Choroid plexus epithelial cell (primary cell): ENCODE measurements at places on chromosomes 3 and 15.

- no peak for DNase-seq
These were observed 8.1 kb upstream of the DNASE1L3 start for GRCh38 chr3:58218904-58219303.

DNA sequence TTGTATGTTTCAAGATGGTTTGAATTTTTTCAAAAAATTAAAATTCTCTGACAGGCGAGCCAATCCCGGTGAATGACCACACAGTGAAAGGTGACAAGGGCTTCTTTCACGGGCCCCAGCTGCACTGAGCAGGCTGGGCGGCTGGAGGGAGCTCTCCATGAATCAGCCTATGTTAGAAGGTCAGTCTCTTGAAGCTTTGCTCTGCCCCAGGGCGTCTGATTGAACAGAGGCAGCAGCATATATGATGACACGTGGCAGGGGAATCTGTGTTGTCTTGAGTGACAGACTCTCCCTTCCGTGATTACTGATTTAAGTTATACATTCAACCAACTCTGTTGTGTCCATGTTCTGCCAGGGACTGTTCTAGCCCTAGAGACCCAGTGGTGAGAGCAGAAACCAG lies 51.5 kb downstream of the ISG20 start:
- no peak for DNase-seq

- DNase-seq = no peak
These were observed 52.2 kb downstream of the SATB1 start for GRCh38 chr3:18372786-18373405.

DNA sequence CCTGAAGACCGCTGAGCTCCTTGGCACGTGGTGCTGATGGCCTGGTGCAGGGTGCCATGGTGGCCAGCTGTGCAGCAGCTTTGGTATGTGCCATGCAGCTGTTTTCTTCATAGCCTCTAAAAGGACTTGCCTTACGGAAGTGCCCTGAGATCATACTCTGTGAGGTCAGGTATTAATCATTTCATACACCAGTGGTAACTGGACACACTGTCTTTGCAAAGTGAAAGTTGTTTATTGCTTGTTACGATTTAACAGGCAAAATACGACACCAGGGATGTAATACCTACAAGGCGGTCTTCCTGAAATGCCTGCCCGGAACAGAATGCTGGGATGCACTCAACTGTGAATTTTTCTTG lies 184.6 kb downstream of the ATP10A start:
- DNase-seq = no peak

DNA sequence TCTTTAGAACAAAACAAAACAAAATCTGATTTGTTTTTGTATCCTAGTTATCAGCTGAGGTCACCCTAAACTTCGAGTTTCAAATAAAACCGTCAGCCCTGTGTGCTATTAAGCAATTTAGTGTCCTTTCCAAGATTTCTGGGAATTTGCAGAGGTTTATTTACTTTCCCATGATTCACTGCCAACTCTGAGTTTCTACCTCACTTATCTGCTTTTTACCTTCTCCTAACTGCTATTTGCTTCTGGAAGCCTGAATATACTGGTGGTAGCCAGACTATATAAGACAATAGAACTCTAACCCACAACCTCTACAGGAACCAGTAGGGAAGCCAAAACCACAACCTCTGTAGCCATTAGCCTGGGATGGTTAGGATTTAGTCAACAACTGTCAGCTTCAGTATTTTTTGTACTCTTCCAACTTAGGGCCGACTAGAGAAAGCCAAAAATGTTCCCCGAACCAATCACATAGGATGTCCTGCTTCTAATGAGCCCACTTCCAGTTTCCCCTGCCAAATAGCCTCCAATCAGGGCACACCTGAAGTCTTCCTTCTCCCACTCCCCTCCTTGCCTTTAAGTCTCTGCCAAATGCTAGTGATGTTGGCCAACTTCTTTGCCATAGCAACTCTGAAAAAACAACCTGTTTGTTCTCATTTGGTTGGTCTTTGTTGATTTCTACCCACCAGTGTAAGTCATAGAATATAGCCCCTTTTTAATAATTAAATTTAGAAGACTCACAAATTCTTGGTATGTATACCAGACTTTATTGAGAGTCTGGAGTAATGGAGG lies 273.1 kb downstream of the ULK4 start:
- peak; percentile 87 for DNase-seq

DNA sequence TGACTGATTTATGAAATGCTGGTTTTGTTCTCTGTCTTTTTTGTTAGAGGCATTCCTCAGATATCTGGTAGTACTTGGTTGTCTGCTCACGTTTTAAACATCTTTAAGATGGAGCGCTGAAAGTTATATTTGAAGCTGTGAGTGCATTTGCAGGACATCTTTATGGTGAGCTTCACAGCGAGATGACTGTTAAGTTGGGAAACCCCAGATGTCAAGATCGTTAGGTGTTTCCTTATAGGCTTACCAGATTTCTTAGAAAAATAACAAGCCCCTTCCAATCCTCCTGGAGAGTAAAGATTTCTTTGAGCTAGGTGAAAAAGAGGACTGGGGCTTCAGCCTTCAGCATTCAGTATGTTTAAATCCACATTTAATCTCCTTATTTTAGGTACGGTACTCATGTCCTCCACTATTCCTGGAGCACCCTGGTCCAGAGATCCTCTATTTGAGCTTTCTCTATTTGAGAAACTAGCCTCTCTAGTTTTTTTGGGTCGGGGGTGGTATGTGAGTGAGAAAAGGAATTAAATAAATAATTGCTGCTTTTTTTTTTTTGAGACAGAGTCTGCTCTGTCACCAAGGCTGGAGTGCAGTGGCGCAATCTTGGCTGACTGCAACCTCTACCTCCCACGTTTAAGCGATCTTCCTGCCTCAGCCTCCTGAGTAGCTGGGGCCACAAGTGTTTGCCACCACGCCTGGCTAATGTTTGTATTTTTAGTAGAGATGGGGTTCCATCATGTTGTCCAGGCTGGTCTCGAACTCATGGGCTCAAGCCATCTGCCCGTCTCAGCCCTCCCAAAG lies 72.3 kb downstream of the ZNF609 start:
- DNase-seq = no peak

DNA sequence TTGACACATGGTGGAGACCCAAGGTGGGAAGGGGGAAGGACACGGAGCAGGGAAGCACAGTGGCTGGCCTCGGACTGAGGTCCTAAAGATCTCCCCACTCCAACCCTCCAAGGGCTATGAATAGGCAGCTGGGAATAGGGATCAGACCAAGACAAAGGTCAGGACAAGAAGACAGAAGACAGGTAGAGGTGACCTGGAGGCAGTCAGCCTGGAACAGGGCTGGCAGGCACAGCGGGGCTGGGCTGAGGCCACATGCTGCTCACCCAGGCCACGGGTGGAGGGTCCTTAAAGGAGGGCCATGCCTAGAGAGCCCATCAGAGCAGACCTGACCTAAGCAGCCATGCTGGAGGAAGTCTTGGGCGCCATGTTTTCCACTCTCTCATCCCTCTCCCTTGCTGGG lies 2.7 kb upstream of the PLA2G4D start:
- DNase-seq = no peak

DNA sequence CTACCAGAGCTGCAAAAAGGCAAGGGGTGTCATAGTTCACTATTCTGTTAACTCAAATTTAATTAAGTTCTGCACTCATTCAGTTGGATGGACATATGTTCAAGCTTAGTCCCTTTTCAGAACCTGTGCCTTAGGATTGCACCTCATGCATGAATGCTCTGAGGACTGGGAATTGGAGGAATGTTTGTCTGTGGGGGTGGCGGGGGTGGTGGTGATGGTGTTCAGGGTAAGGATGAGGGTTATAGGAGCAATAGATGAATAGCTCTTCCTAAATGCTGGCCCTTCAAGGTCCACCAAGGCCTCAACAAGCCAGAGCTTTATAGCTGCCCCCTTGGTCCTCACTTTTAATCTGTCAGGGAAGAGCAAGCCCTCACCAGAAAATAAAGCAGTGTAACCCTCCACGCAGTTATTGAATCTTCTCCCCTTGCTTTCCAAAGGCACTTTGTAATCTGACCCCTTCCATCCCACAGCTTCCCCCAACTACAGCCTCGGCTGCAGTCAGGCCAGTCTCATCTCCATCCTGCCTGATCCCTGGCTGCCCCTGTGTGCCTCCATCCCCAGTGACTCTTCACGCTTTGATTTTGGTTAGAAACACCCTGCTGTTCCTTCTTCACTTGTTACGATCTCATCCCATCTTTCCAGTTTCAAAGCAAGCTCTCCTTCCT lies 221.6 kb upstream of the LMCD1 start:
- no peak for DNase-seq

DNA sequence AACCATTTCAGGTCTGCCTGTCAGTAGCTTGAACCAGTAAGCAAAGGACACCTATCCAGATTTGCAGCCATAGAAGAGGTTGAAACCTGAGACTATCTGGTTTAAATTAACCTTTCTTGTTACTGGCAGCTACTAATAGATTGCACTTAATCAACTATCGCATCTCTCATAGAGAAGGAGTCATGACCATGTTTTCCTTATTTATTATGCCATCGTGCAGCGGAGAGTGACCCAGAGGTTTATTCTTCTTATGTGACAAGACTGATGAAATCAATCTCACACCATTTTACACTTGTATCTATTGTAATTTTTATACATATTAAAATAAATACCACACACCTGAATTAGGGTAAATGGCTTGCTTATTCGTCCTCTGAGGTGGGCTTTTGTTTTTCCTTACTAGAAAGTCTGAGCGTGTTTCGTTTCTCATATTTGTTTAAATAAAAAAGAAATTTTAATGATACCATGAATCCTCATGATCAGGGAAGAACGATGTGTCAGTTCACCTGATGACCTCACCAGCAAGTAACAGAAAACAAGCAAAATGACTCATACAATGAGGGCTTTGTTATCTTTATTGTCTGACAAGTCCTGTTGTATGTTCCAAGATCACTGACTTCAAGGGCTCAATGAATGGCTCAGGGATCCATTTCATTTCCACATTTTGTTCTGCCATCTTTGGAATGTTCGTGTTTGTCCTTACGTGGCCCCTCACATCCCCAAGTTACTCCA lies 379.5 kb upstream of the DPH6 start:
- DNase-seq = peak; percentile 6

GRCh38 chr3:125166599-125167136 lies 45.9 kb downstream of the SLC12A8 start:
- no peak for DNase-seq

GRCh38 chr3:55455915-55456314 lies 31.2 kb downstream of the WNT5A start:
- no peak for DNase-seq

- no peak for DNase-seq
These were observed 133.5 kb upstream of the TBL1XR1 start for GRCh38 chr3:177330779-177331178.

- no peak for DNase-seq
These were observed 67.8 kb upstream of the ATP13A3 start for GRCh38 chr3:194554473-194555123.

- no peak for DNase-seq
These were observed 30.9 kb downstream of the TFG start for GRCh38 chr3:100740207-100740606.

GRCh38 chr3:16373341-16373946 lies 108.4 kb downstream of the OXNAD1 start:
- DNase-seq = no peak

GRCh38 chr3:144816323-144816722 lies 844.7 kb downstream of the DIPK2A start:
- no peak for DNase-seq

DNA sequence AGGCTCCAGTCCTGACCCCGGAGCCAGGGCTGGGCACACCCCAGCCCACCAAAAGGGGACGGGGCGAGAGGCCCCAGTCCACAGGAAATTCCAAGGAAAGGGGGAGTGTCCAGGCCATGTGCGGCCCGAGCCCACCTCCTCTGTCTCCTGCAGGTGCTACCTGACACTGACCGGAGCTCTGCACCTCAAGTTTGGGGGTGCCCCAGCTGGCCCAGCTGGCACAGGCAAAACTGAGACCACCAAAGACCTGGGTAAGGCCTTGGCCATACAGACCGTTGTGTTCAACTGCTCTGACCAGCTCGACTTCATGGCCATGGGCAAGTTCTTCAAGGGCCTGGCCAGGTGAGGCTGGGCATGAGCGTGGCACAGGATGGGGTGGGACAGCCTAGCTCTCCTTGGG lies 44.9 kb downstream of the DNAH1 start:
- DNase-seq = no peak

DNA sequence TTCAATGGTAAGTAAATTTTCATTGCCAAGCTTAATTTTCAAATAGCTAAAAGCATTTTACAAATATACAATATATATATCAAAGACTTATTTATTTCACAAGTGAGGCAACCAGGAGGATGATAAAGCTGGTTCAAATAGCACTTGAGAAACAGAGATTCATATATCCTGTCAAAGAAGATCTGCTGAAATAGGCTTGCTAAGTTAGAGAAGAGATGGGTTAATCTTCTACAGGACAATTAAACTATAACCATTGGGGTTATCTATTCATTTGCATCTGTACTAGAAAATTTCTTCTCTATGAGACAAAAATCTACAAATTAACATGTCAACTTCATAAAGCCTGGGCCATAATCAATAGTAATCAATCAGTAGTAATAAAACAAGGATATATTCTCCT lies 637.7 kb upstream of the UBE2E2 start:
- no peak for DNase-seq

GRCh38 chr3:175340338-175341015 lies 481.3 kb downstream of the NAALADL2 start:
- no peak for DNase-seq

- DNase-seq = no peak
These were observed 396.0 kb upstream of the MCTP2 start for GRCh38 chr15:93835344-93835743.

DNA sequence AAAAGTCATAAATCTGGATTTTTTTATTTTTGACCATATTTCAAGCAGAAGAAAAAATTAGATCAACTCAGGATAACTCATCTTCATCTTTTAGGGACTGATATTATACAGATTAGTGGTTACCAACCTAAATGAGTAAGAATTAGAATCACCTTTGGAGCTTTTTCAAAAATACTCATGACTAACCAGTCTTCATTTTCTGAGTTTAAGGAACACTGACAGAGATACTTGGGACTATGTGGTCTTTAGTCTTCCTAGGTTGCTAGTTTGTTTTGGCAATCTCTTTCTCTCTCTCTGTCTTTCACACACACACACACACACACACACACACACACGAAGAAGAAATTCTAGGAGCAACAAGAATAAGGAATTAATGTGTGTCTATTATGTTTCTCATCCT lies 50.1 kb downstream of the TMOD3 start:
- DNase-seq = peak; percentile 68

DNA sequence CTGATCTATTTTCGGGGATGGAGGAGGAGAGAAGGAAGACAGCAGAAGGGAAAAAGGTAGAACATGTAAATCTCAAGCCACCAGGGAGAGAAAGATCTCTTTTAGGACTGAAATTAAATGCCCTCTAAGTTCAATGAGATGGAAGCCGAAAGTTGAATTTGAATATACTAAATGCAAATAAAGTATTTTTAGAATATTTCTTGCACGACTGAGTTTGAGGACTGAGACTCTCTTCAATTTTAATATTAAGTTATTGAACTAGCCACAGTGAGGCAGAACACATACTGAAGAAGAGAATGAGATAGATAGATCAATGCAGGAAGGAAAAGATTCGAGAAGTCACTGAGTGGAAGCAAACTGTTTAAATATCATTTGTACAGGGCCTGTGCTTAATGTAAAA lies 399.9 kb upstream of the CBLB start:
- no peak for DNase-seq

GRCh38 chr3:45568848-45569762 lies 25.4 kb upstream of the LIMD1 start:
- DNase-seq = no peak

- DNase-seq = no peak
These were observed 468.9 kb upstream of the UBE2E2 start for GRCh38 chr3:22734207-22734606.

GRCh38 chr15:51185213-51186159 lies 90.8 kb upstream of the TNFAIP8L3 start:
- no peak for DNase-seq

- DNase-seq = no peak
These were observed 35.6 kb downstream of the LINGO1 start for GRCh38 chr15:77596821-77597803.

GRCh38 chr3:176992565-176992964 lies 204.7 kb downstream of the TBL1XR1 start:
- no peak for DNase-seq
